ENCODE measurements at places on chromosomes 16 and 17.

DNA sequence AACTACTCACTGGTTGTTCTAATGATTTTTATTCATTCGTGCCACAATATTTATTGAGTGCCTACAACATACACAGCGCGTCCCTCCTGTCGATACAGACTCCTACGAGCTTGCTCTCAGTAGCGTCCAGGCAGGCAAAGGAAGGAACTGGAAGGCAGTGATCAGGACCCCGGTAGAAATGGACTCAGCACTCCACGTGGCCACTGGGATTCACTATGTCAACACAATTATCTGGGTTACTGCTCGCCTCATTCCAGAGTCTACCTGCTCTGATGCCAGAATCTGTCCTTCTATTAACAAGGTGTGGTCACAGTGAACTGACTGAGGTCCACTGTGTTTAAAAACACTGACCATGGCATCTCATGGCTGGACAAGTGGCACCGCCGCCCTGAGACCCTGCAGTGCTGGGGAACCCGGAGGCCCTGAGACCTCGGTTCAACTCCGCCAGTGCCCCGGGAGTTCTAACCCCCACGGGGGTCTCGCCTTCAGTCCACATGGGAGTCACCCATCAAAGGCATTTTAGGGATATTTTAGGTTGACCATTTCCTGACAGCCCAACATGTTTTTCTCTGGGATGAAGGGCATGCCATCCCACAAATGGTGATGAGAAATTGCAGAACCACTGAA lies 71.4 kb downstream of the ZFHX3 start:
- no peak for DNase-seq

DNA sequence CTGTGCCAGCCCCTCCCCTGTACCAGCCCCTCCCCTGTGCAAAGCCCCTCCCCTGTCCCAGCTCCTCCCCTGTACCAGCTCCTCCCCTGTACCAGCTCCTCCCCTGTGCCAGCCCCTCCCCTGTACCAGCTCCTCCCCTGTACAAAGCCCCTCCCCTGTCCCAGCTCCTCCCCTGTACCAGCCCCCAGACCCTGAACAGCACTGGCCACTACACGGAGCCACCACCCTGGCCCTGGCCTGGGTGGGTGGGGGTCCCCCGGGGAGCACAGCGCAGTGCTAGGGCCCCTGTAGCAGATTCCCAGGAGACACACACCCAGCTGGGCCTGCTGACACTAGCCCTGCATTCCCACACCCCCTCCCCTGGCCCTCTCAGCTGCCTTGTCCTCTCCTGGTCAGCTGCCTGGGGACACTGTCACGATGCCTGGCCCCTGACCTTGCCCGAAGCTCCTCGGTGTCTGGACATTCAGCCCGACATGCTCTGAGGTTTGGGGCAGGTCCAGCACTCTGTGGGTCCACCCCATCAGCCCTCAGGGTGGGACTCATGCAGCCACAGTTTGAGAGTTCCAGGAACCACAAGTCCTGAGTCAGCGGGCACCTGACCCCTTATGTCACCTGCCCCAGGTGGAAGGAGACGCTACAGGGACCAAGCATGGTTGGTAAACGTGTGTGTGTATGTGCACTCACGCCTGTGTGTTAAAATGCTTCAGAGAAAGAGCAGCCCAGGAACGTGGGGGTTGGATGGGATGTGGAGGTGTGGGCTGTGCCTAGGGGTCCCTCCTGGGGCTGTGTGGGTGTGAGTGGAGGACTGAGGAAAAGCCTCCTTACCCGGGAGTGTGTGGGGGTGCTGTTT lies 114.2 kb downstream of the METRNL start:
- DNase-seq = no peak

- DNase-seq = no peak
Measured at GRCh38 chr17:79647456-79647915, 36.6 kb upstream of the RBFOX3 start.

GRCh38 chr17:36072431-36073121 lies 8.5 kb downstream of the CCL18 start:
- DNase-seq = no peak

GRCh38 chr17:9817086-9817485 lies 4.8 kb downstream of the GSG1L2 start:
- DNase-seq = no peak

- no peak for DNase-seq
Measured at GRCh38 chr17:82776454-82776853, 24.6 kb downstream of the TBCD start.

- DNase-seq = no peak
Measured at GRCh38 chr16:24540602-24541210, 1.3 kb downstream of the RBBP6 start.

- DNase-seq = no peak
Measured at GRCh38 chr17:82710499-82711232, 5.8 kb upstream of the FN3KRP start.

GRCh38 chr17:75472119-75472518 lies 15.7 kb downstream of the TMEM94 start:
- no peak for DNase-seq

- DNase-seq = peak; percentile 28
Measured at GRCh38 chr17:49696233-49696761, 11.5 kb downstream of the SLC35B1 start.

- no peak for DNase-seq
Measured at GRCh38 chr17:69788957-69789356, 286.1 kb upstream of the KCNJ16 start.

DNA sequence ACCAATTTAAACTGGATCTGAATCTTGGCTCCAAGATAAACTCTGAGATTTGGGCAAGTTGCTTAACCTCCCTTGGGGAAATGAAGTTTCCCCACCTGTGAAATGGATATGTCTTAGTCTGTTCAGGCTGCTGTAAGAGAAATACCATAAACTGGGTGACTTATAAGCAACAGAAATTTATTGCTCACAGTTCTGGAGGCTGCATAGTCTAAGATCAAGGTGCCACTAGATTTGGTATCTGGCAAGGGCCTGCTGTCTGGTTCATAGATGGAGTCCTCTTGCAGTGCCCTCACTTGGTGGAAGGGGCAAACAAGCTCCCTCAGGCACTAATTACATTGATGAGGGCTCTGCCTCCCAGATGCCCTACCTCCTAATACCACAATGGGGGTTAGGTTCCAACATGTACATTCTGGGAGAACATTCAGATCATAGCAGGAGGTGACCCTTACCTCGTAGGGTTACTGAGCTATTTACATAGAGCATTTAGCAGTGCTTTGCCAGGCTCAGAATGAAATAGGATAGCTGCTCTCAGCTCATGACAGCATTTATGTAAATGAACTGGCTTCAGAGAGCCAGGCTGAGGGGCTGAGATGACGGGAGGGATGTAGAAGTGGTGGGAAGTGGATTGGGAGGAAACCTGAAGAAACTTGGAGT lies 83.9 kb downstream of the SPECC1 start:
- DNase-seq = no peak

- DNase-seq = no peak
Measured at GRCh38 chr17:20028443-20028842, 19.3 kb downstream of the SPECC1 start.

GRCh38 chr16:12439399-12440227 lies 364.1 kb downstream of the CPPED1 start:
- DNase-seq = no peak

DNA sequence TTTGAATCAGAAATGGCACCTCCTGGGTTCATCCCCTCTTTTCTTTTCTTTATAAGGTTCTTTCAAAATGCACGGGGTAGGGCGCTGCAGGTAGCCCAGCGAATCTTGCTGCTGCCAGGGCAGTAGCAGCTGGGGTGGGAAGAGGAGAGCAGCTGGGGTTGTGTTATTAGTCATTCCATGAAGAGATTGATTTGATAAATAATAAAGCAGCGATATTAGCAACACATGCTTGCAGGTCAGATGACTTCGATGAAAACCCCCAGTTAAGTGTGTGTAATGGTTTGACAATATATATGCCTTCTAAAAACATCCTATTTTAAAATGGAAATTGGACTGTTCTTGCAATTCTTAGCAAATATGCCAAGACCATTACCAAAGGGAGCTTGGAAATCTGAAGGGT lies 200.7 kb downstream of the CCDC182 start:
- DNase-seq = no peak

- DNase-seq = no peak
Measured at GRCh38 chr17:31132977-31133376, 38.2 kb downstream of the NF1 start.

DNA sequence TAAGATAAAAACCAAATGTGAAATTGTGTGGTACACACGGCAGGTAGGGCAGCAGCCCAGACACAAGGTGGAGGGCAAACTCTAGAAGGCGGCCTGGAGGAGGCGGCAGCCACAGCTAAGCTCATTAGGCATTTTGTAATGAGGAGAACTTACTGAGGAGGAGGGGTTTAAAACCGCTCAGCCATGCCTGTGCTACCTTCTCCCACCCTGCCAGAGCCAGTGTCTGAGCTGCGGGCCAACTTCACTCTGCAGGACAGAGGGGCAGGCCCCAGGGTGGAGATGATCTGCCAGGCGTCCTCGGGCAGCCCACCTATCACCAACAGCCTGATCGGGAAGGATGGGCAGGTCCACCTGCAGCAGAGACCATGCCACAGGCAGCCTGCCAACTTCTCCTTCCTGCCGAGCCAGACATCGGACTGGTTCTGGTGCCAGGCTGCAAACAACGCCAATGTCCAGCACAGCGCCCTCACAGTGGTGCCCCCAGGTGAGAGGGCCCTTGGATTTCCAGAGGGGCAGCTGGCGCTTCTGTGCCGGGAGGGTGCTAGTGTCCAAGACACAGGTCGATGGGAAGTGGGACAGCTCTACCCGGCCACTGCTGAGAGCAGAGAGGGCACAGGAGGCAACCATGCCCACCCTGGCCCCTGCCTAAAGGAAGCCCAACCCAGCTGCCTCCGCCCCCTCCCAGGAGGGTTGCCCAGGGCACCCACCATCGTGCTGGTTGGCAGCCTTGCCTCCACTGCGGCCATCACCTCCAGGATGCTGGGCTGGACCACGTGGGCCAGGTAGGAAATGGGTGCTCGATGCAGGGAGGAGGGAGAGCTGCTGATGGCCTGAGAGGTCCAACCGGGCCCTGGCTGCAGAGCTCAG lies 4.3 kb upstream of the SYNGR2 start:
- DNase-seq = no peak

GRCh38 chr16:21719283-21719682 lies 55.5 kb downstream of the OTOA start:
- DNase-seq = no peak

- DNase-seq = no peak
Measured at GRCh38 chr17:8696906-8697305, 47.7 kb downstream of the CCDC42 start.

GRCh38 chr17:4623249-4623648 lies 18.2 kb downstream of the ALOX15 start:
- no peak for DNase-seq

- no peak for DNase-seq
Measured at GRCh38 chr16:57409870-57410587, 5.5 kb downstream of the CCL17 start.

DNA sequence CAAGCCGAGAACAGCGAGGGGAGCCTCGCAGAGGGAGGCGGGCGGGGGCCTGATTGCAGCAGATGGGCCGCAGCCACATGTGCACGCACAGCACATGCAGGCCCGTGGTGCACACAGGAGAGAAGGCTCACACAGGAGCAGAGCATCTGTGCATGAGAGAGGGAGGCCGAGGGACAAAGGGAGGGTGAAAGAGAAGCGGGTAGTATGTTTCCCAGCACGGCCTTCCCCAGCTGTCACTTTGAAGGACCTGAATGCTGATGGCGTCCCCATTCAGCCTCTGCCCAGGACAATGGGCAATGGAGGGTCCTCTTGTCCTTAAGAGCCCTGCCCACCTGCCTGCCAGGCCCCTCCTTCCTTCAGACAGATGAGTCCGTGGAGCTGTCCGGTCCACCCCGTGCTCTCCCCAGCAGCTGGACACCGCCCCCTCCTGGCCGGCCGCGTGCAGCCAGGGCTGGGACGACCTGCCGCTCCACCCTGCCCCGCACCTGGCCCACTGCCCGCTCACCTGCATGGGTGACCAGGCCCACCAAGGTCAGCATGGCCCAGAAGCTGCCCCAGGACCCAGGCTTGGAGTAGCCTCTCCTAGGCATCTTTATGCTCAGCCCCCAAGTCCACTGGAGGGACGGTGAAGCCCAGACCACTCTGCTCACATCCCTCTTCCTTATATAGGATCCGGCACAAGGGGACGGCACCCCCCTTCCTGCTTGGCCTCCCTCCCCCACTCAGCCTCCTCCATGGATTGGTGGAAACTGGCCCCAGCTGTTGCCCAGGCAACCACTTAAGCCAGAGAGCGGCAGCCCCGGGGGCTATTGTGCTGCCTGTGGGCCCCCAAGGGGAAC lies at the start of gene BTBD17:
Gene BTBD17 (minus strand): TSS at position 639 of the 839 bp plus-strand sequence. CDS start 49 bp downstream, at position 590.
- DNase-seq = no peak

DNA sequence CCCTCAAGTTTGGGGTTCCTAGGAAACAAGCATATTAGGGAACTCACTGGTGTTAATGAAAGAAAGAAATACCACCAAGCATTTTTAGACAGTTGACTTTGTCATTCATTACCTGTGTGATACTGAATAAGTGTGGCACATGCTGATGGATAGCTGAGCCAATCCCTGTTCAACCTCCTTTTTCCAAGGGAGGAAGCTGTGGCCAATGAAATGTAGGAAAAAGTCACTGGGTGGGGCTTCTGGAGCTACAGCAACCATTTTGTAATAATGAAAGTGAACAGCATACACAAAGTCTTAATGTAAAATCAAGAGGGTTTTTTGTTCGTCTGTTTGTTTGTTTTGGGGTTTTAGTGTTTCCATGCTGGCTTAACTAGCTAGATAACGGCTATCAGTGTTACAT lies 254.3 kb upstream of the SALL1 start:
- no peak for DNase-seq

DNA sequence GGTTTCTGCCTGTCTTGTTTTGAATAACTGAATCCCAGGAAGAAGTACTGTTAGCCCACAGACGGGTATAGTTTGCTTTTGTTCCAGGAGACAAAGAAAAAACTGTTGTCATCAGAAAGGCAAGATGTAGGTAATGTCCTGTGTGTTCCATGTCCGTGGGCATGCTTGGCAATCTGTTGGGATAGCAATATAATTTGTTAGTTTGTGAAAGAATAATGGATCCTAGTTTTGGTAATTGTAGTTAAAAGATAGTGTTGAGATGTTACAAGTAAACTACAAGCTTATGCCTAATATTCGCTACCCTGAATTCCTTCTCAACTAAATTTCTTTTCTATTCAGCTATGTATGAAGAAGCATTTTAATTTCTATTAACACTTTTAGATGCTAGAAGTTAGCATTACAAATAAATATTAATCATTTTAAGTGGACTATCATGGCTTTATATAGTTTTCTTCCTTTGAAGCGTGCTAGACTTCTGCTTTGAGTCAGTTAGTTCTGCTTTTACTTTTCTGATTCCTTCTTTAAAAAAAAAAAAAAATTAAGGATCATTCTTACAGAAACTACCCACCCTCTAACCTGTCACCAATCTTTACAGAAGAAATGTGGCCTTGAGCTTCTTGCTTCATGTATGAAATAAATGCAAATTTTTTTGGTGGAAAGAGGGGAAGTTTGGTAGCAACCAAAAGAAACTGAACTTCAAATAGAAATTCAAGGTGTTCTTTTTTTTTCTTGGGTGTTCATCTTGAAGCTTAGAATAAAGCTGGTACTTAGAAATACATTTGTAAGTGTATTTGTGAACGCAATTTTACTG lies 2.4 kb downstream of the EVI2A start:
- no peak for DNase-seq

All from stimulated activated CD4-positive, alpha-beta T cell treated with anti-CD3 and anti-CD28 coated beads, Interleukin-15, amount 100 ng/mL, for 1 hour (primary cell).